ENCODE measurements at places on chromosomes 5 and 9. TPM values are rescaled to one million over a fixed set of nuclear protein-coding genes. Genes with fewer than 3 reads are reported as not detected.

GRCh38 chr5:65924366-65925043 lies 1.9 kb upstream of the ERBIN start:
- no peak for DNase-seq

DNA sequence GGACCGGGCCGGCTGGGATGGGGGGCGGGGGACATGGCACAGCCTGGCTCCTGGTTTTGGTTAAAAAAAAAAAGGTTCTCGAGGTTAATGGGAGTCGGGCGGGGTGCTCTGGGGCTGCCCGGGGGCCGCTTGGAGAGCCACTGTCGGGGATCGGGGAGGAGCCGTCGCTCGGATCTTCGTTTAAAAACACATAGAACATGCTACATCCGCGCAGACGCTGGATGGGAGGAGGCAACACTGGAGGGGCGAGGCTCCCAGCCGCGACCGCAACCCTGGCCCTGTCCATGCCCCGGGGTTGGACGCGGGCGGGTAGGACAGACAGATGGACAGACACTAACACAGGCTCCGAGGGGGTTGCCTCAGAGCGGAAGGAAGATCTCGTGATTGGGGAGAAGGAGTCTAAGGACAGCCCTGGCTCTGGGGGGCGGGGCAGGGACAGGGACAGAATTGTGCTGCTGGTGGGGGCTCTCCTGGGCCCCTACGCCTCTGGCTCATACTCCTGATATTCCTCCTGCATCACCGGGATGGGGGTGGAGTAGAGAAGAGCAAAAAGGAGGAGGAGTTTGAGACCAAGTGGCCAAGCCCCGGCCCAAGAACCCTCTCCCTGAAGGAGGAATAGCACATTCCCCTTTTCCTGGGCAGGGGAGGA lies 9.9 kb downstream of the SNCB start:
- peak; percentile 39 for DNase-seq

GRCh38 chr9:93900436-93900819 lies 54.7 kb downstream of the BARX1 start:
- DNase-seq = no peak

DNA sequence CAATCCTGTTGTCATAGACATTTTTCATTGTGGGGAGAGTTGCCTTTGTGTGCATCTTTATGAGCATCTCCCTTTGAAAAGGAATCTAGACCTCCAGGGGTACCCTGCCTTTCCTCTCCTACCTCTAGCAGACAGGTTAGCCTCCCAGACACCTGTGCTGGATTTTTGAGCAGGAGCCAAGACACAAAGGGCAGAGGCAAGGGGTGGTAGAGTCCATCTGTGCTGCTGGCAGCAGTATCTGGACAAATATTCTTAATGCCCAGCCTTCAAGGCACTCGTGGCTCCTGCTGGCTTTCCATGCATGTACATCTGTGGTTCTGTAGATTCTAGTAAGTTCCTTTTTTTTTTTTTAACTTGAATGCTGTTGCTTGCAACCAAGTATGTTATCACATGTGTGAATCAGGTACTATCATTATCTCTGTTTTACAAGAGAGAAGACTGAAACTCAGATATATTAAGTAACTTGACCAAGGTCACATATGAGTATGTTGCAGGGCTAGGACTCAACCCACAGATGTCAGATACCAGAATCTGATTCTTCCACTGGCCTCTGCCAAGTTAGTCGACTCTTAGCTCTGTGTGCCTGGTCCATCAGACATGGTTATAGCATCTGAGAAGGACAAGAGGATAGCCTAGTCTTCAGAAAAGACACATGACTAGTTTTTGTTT lies 32.9 kb upstream of the GPR151 start:
- no peak for DNase-seq

DNA sequence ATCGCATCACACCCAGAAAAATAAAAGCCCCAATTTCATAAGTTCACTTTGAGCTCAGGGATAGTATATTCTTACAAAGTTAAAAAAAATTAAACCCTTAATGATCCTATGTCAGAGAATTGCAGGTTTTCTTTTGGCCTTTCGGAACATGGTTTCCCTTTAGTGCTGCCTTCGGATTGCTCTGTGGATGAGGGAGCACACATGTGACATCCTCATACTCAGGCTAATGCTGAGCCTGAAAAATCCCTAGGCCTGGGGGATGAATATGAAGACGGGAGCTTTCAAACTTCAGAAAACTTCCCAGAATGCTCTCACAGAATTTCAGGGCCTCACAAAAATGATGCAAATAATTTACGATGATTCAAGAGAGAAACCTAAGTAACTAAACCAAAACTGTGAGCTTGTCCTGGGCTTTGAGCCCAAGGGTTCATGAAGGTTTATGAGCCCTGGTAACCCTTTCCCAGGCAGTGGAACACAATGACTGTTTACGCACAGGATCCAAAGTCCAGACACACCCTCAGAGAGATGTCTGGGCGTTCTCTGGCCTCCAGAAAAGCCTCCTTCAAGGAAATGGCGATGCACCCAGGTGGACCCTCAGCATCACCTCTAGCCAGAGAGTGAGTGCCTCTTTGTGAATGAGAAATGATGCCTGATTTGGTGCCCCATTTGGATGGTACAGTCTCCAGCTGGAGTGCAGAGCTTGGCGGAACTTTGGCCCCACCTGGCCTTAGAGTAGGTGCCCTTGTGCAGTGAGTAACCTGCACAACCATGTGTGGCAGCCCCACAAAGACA lies 145.4 kb downstream of the ENTREP1 start:
- DNase-seq = no peak

GRCh38 chr5:122790354-122791103 lies 15.6 kb downstream of the SNX2 start:
- no peak for DNase-seq

- no peak for DNase-seq
These were observed 88.3 kb downstream of the USP20 start for GRCh38 chr9:129923589-129923988.

DNA sequence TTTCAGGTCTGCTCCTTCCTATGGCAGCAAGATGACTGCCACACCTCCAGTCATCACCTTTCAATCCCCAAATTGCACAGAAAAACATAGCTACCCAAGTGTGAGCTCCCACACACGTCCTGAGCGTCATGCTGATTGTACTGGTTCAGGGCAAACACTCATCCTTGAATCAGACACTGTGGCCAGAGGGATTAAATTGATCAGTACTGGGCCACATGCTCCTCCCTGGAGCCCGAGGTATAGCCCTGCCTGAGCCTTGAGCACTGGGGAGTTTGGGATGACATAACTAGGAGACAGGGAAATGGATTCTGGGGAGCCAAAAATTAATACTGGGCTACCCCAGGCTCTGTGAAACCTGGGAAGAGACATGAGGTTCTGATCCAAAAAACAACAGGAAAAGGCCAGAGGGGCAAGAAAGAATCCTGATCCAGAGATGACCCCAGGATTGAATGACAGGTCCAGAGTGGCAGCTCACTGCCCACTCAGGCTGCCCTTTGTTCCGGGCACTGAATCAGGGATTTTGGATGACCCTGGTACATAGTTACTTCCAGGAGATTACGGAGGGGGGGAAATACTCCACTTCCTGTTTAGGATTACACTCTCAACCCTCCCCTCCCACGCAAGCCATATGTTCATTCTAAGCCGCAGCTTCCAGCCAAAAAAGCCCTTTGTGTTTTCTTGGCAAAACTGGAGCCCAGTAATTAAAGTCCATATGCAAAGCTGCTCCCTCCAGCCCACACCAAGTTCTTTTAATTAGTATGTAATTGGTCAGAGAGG lies 141.6 kb upstream of the SPRY4 start:
- peak; percentile 56 for DNase-seq

- no peak for DNase-seq
These were observed 1.6 kb upstream of the TXN start for GRCh38 chr9:110257956-110258355.

- no peak for DNase-seq
These were observed 42.3 kb upstream of the SMAD5 start for GRCh38 chr5:136090319-136090718.

DNA sequence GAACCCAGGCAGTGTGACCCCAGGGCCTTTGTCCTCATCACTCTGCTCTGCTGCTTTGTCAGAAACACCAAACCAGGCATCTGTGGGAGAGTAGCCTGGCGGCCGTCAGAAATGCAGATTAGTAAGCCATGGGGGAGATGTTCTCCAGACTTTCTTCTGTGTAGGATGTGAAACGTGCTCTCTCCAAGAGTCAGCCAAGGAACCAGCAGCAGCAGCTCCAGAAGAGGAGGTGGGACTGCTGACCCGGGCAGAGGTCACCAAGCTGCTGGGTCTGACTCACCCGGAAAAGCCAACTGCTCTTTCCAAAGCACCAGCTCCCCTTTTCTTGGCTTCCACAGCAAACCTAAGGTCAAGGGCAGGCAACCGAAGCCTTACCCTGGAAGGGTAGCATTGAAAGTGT lies 14.4 kb upstream of the ABLIM3 start:
- DNase-seq = no peak

WNT8A gene
- total RNA-seq = not detected

PPP2R2B gene
- 5.0 TPM for total RNA-seq

TMC1 gene
- total RNA-seq = not detected

PLAC8L1 gene
- total RNA-seq = 0.83 TPM

NR4A3 gene
- total RNA-seq = 0.17 TPM
